CD4-positive, alpha-beta T cell (primary cell): ENCODE measurements at places on chromosomes 12 and 14.

GRCh38 chr12:3003357-3003992, 44.3 kb downstream of the TEAD4 start:
- no peak for DNase-seq

- no peak for DNase-seq
Measured at GRCh38 chr14:65035049-65035448, 48.4 kb downstream of the FNTB start.

DNA sequence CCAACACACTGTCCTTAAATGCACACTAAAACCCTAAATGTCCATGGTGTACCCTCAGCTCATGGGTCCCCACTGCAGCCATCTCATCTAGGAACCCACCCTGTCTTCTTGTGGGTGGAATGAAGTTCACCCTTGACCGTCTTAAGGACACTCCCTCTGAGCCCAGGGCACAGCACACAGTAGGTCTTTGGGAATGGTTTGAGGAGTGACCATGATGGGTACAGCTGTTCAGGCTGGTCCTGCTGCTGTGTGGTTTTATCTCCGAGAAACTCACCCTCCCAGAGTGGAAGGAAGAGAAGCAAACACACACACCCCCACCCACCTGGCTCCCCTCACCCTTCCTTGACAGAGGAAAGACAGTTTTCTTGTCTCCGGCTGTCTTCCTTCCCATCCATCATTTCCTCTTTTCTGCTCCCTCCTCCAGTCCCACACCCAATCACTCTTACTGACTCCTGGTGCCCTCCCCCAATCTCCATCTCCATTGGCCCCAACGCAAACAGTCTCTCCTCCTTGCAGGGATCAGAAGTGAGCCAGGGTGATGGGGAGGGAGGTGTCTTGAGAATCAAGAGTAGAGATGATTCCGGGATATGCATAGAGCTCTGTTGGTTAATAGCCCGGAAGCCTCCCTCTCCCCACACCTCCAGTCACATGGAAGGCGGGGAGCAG, 105.9 kb upstream of the LHX5 start:
- DNase-seq, result no peak

GRCh38 chr14:93120517-93120916, 4.8 kb upstream of the ITPK1 start:
- no peak for DNase-seq
